ENCODE measurements at places on chromosomes 2 and 18.
A peak's percentile ranks its signal among the peaks of the same experiment; 100 is the strongest.

GRCh38 chr18:40011201-40011600, 1943.8 kb upstream of the PIK3C3 start:
- no peak for DNase-seq

- no peak for DNase-seq
Measured at GRCh38 chr2:126788113-126788512, 110.6 kb upstream of the TEX51 start.

DNA sequence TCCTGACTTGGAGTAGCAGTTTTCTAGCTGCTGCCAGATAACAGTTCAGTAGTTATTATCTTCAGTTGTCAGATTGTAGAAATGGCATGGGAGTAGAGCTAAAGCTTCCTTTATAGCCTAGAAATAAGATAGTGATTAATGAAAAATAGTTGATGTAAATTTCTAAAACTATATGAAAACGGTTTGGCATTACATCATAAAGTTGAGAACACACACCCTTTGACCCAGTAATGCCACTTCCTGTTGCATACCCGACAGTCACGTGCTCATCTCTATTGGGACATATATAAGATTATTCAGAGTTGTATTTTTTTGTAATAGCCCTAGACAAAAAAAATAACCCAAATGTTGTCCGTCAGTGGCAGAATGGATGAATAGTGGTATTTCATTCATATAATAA, 39.4 kb upstream of the ASB1 start:
- DNase-seq: no peak

GRCh38 chr2:10680957-10681356, 8.8 kb downstream of the NOL10 start:
- DNase-seq: no peak

DNA sequence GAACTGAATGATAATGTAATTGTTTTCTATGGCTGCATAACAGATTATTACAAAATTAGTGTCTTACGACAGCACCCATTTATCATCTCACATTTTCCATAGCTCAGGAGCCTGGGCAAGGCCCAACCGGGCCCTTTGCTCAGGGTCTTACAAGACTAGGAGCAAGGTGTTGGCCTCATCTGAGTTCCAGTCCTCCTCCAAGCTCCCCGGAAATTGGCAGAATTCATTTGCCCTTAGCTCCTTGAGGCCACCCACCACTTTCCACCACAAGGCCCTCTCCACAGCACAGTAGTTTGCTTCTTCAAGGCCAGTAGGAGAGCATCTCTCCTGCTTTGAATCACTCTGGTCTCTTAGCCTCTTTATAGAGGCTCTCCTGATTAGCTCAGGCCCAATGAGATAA, 89.2 kb upstream of the SALL3 start:
- no peak for DNase-seq

GRCh38 chr2:15939854-15940660, at the start of gene MYCN:
TSS of gene MYCN (plus strand) at chr2:15940550. CDS start at chr2:15942065, 1,515 bp downstream.
- DNase-seq: peak; percentile 89

- no peak for DNase-seq
Measured at GRCh38 chr2:205752296-205752820, 70.1 kb downstream of the NRP2 start.

- peak; percentile 69 for DNase-seq
Measured at GRCh38 chr2:100381240-100381639, 36.2 kb downstream of the CHST10 start.

DNA sequence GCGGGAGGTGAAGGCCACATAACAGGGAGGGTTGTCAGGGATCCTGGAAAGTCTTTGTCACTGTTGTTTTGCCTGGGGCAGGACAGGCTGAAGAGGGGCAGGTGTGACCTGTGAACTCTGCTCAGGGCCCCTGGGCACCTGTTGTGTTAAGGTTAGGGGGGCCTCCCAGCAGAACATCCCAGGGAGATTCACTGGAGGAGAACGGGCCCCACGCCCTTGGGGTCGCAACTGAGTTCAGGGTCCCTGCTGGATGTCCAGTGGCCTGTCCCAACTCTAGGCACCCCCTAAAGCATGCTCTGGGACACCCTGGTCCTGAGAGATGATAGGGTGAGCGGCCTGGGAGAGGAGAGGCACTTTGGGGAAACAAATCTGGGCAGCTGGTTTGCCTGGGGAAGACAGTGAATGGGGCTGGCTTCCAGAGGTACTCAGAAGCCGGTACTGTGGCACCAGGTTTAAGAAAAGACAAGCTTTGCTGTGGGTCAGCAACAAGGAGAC, 22.9 kb downstream of the GPR35 start:
- no peak for DNase-seq

DNA sequence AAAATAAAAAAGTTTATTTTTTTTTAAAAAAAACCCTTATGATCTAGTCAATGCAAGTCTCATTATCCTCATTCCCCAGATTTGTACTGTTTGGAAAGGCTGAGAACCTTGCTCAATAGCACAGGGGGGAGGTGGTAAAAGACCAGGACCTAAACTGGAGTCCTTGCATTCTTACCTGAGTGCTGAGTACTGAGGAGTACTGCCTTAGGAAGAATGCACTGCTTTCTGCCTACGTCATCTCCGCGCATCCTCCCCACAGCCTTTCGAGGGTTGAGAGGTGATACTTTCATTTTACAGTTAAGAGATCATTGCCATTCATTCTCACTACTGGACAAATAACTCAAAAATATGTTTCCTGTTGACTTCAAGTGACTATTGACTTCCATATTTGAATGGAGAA, 73.8 kb downstream of the MAP3K20 start:
- DNase-seq: no peak

GRCh38 chr18:63237881-63238692, 81.5 kb downstream of the BCL2 start:
- no peak for DNase-seq

DNA sequence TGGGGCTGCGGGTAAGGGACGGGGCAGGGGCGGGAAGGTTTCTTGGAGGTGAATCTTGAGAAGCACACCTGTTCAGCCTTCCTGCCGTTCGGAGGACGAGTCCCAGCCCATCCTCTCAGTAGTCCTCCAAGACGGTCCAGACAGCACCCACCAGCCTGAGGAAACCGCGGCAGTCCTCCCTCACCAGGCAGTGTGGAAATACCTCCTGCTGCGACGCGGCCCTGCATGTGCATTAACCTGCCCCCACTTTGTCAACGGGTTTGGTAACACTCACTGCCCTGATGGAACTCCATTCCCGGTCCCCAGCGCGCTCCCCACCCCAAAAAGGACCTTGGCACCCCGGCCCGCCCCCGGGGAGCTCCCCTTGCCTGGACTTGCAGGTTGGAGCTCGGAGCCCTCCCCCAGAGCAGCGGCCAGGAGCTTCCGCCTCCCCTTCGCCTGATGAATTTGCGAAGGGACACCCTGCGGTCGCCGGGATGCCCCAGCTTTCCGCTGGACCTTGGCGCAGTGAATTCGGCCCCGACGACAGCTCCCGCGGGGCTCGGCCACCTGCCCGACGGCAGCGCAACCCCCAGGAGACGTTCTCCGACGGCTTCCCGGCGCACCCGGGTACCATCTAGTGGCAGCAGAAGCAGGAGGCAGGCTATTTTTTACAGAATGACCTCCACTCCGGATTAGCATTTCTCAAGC, 31.5 kb downstream of the ACVR1C start:
- DNase-seq: peak; percentile 57
